ENCODE measurements at places on chromosomes 4 and X.

- no peaks in the 10 kb centered on the region for H3K27me3 ChIP-seq
- no peak overlapping the region for H3K27ac ChIP-seq
- no peak for DNase-seq
- H3K4me1 ChIP-seq, result no peaks in the 10 kb centered on the region
- H3K36me3 ChIP-seq, result no peaks in the 10 kb centered on the region
These were observed 24.9 kb upstream of the CXXC4 start for GRCh38 chr4:104519588-104519987.

DNA sequence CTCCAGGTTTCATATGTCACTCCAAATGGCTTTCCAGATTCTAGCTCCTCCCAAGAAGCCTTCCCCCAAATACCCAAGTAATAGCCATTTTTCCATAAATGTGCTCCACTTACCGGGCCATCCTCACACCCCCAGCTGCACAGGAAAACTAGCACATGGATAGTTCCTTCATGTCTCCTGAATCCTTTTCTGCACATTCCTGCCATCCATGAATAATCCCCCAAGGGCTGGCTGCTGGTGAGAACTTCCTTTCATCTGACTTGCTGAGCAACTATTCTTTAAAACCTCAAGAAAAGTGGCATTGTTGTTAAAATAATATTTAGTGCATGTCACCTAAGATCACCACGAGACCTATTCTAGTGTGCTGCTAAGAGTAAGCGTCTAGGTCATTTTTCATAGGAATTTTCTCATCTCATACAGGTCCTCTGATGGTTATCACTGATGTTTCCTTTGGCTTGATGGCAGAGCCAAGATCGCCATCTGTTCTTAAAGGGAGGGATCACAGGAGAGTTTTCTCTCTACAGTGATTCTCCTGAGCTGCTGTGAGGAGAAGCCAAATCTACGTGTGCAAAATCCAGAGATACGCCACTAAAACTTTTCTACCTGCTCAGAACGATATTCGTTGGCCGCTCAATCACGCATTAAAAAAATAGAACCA is 71.3 kb downstream of the MAP3K15 start:
- H3K27ac ChIP-seq, result no peak overlapping the region
- H3K36me3 ChIP-seq, result no peaks in the 10 kb centered on the region
- no peaks in the 10 kb centered on the region for H3K27me3 ChIP-seq
- DNase-seq, result peak; percentile 27
- no peak overlapping the region for H3K4me3 ChIP-seq
- no peaks in the 10 kb centered on the region for H3K4me1 ChIP-seq

- no peak overlapping the region for H3K27ac ChIP-seq
- DNase-seq, result peak; percentile 69
- H3K4me1 ChIP-seq, result no peaks in the 10 kb centered on the region
- no peaks in the 10 kb centered on the region for H3K36me3 ChIP-seq
These were observed 12.7 kb upstream of the RBBP7 start for GRCh38 chrX:16882702-16883486.

GRCh38 chrX:155108427-155108826 is 37.1 kb downstream of the BRCC3 start:
- no peak overlapping the region for H3K4me3 ChIP-seq
- no peaks in the 10 kb centered on the region for H3K4me1 ChIP-seq
- H3K27me3 ChIP-seq, result no peaks in the 10 kb centered on the region
- no peaks in the 10 kb centered on the region for H3K36me3 ChIP-seq

DNA sequence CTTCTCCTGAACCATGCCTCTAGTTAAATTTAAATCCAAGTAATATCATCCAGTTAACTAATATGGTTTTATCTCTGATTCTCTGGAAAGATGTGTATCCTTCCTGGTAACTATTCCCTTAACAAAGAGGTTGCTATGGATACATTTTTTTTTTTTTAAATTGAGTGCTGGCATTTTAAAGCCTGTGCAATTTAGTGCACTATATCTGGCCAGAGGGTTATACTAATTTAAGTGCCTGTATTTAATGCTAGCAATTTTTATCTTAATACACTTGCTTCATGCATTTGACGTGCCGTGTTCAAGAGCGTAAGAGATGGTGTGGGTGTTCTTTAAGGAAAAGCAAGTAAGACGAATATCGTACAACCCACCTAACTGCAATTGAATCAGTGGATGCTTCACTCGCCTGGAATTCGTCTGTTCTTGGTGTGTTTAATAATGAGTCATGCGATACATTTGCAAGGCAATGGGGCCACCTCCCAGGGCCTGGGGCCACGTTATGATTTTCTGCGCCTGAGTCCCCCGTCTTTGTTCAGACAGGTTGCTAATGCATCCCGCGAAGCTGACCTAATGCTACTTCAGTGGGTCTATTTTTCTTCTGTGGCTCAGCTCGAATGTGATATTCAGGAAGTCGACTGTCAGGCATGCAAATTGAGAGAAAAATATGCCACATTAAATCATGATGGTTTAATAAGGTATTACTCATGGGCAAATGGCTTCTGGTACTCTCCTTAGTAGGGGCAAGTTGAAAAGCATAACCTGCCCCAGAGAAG is 14.2 kb upstream of the MID1 start:
- no peak overlapping the region for H3K4me3 ChIP-seq
- no peaks in the 10 kb centered on the region for H3K36me3 ChIP-seq
- no peaks in the 10 kb centered on the region for H3K27me3 ChIP-seq
- no peaks in the 10 kb centered on the region for H3K4me1 ChIP-seq

- no peaks in the 10 kb centered on the region for H3K36me3 ChIP-seq
- no peak overlapping the region for H3K27ac ChIP-seq
- H3K4me3 ChIP-seq, result no peak overlapping the region
- H3K4me1 ChIP-seq, result no peaks in the 10 kb centered on the region
- H3K27me3 ChIP-seq, result no peaks in the 10 kb centered on the region
These were observed 1.2 kb upstream of the EFHC2 start for GRCh38 chrX:44344687-44345086.

DNA sequence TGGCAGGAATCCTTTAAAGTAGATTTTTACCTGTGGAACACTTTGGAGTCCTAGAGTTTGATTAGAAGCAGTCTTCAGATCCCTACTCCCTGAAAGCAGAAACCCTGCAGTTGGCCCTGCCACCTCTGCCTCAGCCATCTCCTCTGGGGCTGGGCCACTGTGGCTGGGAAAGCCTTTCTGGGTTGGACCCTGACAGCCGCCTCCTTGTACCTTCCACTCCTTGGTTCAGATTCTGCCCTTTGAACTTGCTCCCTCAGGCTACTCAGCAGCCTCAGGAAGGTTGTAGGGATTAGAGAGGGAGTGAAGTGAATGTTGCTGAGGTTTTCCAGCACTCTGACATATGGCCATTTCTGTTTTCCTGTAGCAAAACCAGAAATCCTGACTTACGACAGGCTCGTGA is 65.5 kb downstream of the KIT start:
- H3K4me1 ChIP-seq, result no peaks in the 10 kb centered on the region
- no peak overlapping the region for H3K4me3 ChIP-seq
- no peaks in the 10 kb centered on the region for H3K27me3 ChIP-seq
- H3K36me3 ChIP-seq, result no peaks in the 10 kb centered on the region

DNA sequence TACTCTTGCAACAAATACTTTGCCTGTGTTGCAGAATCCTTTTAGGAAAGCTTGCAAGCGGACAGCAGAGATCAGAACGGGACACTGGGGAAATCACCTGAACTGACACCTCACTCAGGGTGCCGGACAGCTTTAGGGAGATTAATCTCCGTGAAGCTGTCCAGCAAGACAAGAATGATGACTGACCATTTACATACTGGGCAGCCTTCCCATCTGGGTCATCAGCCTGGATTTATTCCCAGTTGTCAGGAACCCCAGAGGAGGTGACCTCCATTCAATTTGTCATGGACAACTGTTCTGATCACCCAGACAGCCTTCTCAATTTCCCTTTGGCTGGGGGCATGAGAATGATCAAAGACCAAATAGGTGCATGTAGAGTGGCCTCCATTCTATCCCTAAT is 93.0 kb upstream of the EGFL6 start:
- H3K4me3 ChIP-seq, result no peak overlapping the region
- H3K27ac ChIP-seq, result no peak overlapping the region
- DNase-seq, result no peak
- no peaks in the 10 kb centered on the region for H3K27me3 ChIP-seq

Measured in mesendoderm (in vitro differentiated cells).